Upper lobe of right lung (tissue), 1 donor: ENCODE measurements at places on chromosomes 11 and 22. TPM values are rescaled to one million over a fixed set of nuclear protein-coding genes. Genes with fewer than 3 reads are reported as not detected.

DNA sequence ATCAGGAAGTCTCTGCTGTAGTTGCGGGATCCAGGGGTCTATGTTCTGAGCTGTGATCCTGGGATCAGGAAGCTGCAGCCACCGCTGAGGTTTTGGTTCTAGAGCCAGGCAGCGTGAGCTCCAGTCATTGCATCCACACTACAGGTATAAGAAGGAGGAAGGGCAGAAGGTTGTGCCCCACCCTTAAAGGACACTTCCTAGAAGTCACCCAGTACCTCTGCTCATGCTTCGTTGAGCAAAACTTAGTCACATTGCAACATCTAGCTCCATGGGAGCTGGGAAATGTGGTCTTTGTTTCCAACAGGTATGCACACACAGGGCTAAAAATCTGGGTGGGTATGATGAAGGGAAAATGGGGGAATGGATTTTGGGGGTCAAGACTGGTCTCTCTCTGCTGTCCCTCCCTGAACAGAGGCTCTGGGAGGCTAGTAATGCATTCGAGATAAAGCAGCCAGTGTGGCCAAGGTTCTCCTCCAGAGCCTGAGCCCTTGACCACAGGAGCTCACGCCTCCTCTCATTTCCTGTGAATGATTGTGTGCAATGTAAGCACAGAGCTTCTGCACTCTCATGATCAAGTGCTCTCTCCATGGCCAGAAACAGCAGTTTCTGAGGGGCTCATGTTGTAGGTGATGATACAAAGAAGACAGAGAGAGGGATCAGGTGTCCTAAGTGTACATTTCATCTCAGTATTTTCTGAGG is 86.8 kb upstream of the OR4B1 start:
- DNase-seq, result no peak

DNA sequence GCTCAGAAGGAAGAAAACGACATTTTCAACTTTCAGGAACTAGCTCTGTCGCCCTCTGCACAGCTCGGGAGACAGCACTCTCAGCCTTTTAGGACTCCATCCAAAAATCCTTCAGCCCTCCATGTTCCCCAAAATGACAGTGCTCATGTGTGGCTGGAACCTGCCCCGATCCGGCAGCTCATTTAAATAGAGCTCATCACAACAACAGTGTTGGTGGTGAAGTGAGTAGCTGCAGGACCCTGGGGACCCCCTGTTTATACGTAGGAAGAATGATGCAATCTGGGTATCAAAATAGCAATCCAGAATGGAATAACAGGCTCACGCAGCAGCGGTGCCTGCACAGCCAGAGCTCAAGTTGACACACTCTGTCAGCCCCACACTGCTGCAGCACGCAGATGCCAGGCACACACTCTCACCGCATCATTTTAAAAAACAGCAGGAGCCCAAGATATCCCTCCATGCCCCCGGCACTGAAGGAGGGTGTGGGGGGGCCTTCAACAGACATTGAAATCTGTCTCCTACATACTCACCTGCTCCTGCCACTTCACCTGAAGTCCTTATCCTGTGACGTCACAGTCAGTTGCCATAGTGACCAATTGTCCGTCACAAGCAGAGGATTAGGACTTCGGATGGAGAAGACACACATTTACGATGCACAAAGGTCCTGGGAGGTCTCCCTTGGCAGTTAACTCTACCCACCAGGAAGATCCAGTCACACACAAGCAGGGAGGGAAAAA is 24.0 kb downstream of the TRIM66 start:
- DNase-seq, result no peak

DNA sequence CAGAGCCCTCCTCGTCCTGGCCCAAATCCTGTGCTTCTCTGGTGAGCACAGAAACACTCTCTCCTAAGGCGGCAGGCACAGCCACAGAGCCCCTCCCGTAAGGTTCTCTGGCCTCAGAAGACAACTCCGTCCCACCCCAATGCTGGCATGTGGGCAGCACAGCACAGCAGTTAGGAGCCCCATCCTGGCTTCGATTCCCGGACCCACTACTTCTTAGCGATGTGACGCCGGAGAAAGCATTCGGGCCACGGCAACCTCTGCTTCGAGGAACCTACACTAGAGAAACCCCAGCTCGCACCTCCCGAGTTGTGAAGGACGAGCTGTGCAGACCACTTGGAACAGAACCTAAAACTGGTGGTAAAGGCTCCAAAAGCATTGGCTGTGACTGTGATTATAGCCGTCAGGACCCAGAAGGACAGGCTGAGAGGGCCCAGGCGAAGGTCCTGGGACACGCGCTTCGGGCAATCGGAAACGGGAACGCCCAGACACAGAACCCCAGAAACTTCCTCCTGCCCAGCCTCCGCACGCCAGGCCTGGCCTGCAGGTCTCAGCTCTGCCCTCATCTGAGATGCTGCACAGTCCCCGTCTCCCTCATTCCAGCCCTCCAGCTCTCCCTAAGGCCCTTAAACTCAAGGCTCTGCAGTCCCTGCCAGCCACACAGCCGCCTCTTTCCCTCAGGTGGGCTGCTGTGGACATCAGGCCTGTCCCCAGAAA is 26.6 kb downstream of the IGSF9B start:
- no peak for DNase-seq

DNA sequence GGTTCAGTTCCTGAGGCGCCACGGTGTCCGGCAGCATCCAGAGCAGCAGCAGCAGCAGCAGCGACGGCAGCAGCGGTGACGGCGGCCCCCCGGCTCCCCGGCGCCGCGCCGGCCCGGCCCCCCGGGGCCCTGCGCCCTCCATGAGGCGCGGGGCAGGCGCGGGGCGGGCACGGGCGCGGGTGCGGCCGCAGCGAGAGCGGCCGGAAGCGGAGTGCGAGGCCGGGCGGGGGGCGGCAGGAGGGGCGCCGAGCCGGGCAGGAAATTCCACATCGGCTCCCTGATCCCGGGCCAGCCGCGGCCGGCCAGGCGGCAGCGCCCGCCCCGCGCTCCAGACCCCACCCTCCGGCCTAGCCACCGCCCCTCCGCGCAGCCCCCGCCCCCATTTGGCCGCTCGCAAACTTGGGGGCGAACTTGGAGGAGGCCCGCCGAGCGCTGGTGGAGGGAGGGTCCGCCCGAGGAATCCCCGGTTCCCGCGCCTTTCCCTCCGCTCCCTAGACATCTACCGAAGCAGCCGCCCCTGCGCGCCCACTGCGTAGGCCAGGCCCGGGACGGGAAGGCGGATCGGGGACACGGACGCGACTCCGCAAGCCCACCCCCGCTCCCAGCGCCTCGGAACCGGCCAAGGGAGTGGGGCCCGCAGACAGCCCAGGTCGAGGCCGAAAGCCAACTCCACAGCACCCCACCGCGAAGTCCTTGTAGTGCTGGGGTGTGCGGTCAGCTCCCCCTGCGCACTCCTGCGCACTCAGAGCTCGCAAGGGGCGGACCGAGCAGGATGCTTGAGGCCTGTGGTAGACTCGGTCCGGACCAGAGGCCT is at the start of gene SCARF2:
Gene SCARF2, minus strand, starts transcription at position 213 of the 814 bp plus-strand sequence. Its CDS starts 71 bp downstream, at position 142.
- DNase-seq, result peak; percentile 74

- DNase-seq, result peak; percentile 87
These were observed 11.5 kb upstream of the FADD start for GRCh38 chr11:70191495-70192140.

- no peak for DNase-seq
These were observed 755.6 kb upstream of the ANO3 start for GRCh38 chr11:25576320-25576719.

GRCh38 chr22:39148727-39149535 is 3.5 kb downstream of the CBX7 start:
- DNase-seq, result peak; percentile 71

Gene ENTHD1
- total RNA-seq, result not detected

DNA sequence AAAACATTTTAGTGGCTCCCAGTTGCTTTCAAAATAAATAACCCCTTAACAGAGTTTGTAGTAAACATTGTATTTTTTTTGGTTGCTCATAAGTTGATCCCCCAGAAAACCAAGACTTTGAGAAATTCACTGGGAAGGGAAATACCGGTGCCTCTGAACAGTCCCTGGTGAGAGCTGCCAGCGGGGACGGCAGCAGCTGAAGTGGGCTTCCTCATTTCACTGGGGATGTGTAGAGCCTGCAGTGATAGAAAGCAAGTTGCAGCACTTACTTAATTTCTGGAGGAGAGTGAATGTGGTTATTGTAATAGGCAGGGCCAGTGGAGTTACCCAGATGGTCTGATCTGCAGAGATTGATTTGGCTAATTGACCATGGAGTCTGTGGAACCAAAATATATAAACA is 18.6 kb upstream of the MCHR1 start:
- DNase-seq, result no peak

DNA sequence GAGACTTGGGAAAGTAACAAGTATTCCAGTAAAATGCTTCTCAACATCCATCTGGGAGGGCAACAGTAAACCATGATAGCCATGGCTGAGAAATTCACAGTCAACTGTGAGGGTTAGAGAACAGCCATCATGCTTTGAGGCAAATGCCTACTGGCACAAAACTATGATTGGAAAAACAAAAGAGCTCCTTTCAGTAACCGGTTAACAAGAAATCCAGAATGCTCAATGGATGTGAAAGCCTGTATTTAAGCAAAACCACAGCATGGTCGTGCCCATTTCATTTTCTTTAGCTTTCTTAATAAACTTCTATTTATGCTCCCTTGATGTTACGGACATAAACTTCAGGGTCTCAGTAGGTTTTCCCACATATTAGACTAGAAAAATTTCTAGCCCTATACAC is 139.5 kb downstream of the SOX6 start:
- DNase-seq, result no peak

- peak; percentile 83 for DNase-seq
These were observed 56.8 kb downstream of the C22orf31 start for GRCh38 chr22:29004647-29005371.

GRCh38 chr11:129803533-129803932 is 12.1 kb upstream of the TMEM45B start:
- no peak for DNase-seq

Gene PKNOX2
- total RNA-seq, result 17.8 TPM
